ENCODE measurements at places on chromosomes 1 and 21.

- no peak for DNase-seq
These were observed 341.2 kb downstream of the HHAT start for GRCh38 chr1:210669951-210670350.

DNA sequence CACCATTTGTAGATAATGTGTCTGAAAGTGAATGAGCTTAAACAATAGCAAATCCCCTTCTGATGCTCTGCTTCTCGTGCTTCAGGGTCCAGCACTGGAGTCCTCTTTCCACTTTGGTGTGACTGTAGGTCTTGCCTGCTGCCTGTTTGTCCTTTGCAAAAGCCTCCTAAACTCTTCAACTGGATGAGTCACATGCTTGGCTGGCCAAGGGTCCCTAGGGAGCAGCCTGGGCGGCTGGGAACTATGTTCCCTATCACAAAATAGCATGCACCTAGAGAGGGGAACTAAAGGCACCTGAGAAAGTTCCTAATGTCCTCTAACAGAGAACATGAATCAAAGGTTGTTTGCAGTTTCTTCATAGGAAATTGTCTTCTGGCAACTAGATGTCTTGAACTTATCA is 607.2 kb upstream of the PLXNA2 start:
- no peak for DNase-seq

GRCh38 chr1:23741609-23742008 is 1.7 kb upstream of the ELOA start:
- DNase-seq: no peak

DNA sequence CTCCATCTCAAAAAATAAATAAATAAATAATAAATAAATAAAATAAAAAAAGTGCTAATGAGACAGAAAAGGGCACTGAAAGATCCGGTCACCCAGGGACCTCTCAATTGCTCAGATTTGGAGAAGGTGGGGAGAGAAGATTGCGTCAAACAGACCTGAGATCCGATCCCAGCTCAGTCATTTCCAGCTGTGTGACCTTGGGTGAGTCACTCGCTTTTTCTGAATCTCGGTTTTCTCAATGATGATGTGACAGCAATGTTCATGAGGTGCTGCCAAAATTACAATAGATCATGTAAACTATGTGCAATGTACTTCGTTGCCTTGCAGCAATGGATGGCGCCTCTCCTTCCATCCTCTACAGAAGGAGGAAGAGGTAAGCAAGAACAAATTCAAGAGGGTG is 11.1 kb upstream of the MEF2D start:
- DNase-seq: no peak

DNA sequence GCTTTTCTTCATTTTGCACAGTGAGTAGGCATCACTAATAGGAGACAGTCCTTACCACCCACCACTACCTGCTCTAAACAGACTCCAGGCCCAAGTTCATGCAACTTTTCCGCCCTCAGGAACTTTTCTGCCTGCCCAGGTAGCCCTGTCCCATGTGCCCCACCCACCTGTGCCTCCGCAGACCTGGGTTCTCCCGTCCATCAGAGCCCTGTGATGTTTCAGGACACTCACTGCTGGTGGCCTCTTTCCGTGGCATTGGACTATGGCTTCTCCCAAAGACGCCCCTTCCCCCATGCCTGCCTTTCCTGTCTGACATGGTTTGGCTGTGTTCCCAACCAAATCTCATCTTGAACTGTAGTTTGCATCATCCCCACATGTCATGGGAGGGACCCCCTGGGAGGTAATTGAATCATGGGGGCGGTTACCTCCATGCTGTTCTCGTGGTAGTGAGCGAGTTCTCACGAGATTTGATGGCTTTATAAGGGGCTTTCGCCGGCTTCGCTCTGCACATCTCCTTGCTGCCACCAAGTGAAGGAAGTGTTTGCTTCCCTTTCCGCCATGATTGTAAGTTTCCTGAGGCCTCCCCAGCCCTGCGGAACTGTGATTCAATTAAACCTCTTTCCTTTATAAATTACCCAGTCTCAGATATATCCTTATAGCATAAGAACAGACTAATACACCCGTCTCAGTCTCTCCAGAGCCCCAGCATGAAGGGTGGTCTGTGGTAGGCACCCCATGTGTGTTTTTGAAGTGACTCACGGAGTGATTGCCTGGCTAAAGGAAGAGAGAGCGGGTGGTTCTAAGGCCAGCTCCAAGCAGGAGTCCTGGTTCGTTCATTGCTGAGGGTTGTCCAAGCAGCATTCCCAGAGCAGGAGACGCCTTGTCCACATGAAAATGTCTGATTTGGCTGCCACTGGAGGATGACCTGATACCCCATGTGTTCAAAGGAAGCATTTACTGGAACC is 86.0 kb upstream of the ZBTB40 start:
- DNase-seq: no peak

DNA sequence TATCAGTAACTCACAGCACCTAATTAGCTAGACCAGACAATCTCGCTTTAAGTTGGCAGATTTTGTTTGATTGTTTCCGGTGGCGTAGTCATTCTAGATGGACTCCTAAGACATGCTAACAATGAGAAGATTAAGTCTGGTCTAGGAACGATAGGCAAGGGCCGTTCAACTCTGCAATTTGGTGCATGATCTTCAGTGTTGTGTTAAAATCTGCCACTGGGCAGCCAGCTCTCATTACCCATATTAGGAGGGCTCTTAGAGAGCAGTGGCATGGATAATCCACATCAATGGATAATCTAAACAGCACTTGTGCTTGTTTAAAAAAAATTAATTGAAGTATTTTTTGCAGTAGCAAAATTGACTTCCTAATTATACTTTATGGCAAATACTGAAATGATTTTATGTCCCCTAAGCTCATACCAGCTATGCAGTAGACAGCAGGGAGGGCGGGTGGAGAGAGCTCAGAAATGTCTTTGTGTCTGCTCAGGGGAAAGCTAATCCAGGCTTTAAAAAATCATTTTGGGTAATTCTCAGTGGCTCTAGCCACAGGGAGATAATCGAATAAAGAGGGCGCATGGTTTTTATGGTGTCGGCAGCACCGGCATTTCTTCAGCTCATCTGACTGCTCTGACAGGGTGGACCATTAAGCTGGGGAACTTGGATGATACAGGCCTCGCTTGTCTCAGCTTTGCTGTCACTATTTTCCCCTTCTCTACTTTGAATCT is 48.5 kb upstream of the IKBKE start:
- no peak for DNase-seq
